Small intestine (tissue), 16 donors: ENCODE measurements at places on chromosomes 4 and X.

- DNase-seq: no peak
Measured at GRCh38 chr4:93495346-93495745, 333.2 kb upstream of the ATOH1 start.

DNA sequence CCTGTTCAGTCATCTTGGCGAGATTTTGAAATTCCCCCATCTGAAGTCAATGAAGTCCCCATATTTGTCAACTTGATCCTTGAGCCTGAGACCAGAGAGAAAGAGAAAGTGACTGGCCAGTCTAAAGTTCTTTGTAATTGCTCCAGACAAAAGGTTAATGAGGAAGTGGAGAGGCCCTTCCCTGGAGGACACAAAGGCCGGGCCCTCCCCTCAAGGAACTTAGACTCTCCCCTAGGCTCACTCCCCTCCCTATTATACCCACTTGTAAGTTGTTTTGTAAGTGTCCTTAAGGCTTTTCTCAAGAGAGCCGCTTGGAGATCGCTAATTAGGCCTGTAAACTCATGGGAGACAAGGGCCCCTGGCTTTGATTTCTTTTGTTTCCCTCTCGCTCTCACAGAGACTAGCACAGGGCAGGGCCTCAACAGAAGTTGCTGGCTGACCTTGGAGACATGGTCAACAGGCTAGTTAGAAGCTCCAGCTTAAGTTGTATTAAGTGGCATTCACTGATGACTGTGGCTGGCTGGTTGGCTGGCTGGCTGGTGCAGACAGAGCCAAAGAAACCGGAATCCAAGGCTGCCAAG is 20.3 kb upstream of the GPC4 start:
- no peak for DNase-seq

DNA sequence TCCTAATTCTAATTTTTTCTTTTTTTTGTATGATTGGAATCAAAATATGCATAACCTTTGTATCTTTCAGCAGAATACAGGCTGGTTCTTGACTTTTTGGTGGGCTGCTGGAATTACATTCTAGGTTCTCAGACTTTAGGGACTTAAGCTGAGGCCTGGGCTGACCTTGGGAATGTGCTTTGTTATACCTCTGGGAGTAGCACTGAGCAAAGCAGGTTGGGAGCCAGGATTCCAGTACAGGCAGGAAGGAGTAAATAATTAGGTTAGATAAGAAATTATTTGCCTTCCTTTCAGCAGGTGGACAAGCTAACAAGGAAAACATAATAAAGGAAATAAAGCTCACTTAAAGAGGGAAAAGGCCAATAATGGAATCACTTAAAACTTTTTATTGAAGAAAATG is 49.9 kb upstream of the SLC4A4 start:
- DNase-seq: peak; percentile 66

DNA sequence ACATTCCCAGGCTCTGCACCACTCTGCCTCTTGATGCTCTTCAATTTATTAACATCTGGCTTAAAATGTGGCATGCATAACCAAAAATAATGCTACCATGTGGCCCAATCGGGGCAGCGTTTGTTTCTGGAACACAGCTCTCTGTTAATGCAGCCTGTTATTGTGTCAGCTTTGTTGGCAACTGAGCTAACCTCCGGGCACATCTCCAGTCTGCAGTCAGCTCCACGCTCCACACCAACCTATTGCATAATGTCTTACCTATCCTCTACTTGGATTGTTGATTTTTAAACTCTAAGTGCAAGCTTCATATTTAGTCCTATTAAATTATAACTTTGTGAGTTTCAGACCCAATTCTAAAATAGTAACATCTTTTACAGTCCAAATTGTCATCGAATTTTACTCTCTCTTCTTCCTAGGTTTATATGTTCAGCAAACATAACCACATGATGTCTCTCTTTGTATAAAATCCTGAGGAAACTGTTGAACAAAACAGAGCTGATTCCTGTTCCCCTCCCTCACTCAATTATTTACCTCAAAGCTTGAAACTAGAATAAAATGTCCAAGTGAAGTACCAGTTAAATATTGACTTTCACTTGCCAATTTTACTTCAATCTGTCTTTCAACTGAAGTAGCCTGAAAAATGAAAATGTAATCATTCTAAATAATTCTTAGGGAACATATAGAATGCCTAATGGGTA is 92.2 kb upstream of the RAPGEF2 start:
- no peak for DNase-seq

DNA sequence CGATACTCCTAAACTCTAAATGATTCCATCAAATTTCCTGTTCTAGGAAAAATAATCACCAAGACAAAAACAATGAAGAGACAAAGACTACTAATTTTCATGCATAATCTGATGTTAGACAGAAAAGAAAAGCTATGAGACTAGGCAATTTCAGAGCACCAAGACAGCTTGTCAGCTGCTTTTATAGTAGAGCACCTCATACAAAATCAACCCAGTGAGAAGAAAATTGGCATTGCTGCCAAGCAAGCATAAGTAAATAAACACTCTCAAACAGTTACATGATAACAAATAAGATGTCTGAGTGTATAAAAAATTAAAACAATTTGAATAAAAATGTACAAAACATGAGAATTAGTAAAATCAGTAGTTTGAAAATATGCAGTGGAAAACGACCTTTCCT is 1544.6 kb downstream of the C4orf33 start:
- DNase-seq: no peak

- no peak for DNase-seq
Measured at GRCh38 chr4:8913858-8914460, 42.3 kb upstream of the HMX1 start.

DNA sequence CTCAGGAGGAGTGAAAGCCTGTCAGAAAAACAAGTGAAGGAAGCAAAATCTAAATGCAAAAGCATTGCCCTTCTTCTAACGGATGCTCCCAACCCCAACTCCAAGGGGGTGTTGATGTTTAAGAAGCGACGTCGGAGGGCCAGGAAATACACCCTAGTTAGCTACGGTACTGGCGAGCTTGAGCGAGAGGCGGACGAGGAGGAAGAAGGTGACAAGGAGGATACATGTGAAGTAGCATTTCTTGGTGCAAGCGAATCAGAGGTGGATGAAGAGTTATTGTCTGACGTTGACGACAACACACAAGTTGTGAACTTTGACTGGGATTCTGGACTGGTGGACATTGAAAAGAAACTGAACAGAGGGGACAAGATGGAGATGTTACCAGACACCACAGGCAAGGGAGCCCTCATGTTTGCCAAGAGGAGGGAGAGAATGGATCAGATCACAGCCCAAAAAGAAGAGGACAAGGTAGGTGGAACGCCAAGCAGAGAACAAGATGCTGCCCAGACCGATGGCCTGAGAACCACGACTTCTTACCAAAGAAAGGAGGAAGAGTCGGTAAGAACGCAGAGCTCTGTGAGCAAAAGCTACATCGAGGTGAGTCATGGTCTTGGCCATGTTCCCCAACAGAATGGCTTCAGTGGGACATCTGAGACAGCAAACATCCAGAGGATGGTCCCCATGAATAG is 105.6 kb upstream of the MYOZ2 start:
- no peak for DNase-seq

GRCh38 chr4:115609631-115610030 is 496.2 kb upstream of the NDST4 start:
- no peak for DNase-seq

GRCh38 chrX:134161162-134161561 is 75.8 kb upstream of the CCDC160 start:
- DNase-seq: no peak
